Mesenteric fat pad (tissue), 1 donor: ENCODE measurements at places on chromosomes 2 and 18. TPM values are rescaled to one million over a fixed set of nuclear protein-coding genes. Genes with fewer than 3 reads are reported as not detected.

DNA sequence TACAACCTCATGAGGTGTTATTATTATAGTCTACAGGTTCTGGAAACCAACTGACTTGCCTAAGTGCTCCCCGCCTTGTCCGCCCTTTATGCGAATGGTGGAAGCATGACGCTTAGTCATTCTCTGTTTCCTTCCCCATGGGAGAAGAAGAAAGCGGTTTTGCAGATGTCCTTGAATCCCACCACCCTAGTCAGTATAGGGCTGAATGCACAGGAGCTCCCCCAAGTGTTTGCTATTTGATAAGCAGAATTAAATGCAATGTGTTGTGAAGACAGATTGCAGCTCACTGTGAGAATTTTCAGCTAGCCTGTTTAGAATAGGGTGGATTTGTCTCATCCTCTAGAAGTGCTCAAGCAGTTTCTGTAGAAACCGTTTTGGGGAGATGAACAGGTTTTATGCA is 652.0 kb downstream of the DCC start:
- DNase-seq: no peak

DNA sequence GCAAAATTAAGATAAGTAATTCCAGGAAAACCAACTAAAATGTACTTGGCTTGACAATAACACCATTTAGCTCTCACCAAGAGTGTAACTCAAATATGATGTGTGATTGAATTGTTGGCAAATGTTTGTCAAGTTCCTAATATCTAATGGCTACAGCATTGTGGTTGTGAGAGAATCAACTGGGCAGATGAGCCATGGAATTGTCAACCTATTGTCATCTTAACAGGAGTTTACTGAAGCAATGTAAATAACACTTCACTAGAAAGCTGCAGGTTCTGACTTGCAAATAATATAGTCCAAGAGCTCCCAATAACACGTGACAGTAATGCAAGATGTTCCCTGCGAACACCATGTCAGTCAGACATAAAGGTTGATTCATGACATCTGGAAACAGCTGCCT is 495.2 kb upstream of the MEIS1 start:
- DNase-seq: no peak

- no peak for DNase-seq
Measured at GRCh38 chr2:88575051-88575450, 52.2 kb downstream of the EIF2AK3 start.

GRCh38 chr2:234771176-234771575 is 180.6 kb upstream of the SH3BP4 start:
- DNase-seq: no peak

GRCh38 chr2:16638946-16639345 is 26.7 kb downstream of the CYRIA start:
- DNase-seq: no peak

DNA sequence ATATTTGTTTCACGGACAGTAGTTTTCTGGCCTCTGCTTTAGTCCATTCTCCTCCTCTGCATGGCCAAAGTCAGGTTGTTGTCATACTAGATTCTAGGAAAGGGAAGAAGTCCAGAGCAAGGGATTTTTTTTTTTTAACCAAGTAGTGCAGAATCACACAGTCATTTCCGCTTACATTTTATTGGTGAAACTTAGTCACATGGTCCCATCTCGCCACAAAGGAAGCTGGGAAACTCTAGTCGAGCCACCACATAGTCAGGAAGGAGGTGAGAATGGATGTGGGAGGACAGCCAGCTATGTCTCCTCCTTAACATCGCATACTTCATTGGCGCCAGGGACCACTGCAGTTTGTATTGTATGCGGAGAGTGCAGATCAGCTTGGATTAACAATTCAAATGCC is 10.4 kb downstream of the HRH4 start:
- DNase-seq: no peak

- no peak for DNase-seq
Measured at GRCh38 chr18:37483221-37483971, 82.2 kb downstream of the CELF4 start.

CCDC74B gene
- 0.64 TPM for total RNA-seq

RGPD4 gene
- total RNA-seq: not detected

GRCh38 chr2:207437136-207437523 is 92.6 kb upstream of the CREB1 start:
- DNase-seq: no peak

ARHGEF33 gene
- total RNA-seq: 0.35 TPM

C2orf81 gene
- total RNA-seq: 1.1 TPM

GRCh38 chr2:73640946-73641766 is 1.1 kb downstream of the NAT8 start:
- no peak for DNase-seq

PROKR1 gene
- total RNA-seq: 1.3 TPM

DNA sequence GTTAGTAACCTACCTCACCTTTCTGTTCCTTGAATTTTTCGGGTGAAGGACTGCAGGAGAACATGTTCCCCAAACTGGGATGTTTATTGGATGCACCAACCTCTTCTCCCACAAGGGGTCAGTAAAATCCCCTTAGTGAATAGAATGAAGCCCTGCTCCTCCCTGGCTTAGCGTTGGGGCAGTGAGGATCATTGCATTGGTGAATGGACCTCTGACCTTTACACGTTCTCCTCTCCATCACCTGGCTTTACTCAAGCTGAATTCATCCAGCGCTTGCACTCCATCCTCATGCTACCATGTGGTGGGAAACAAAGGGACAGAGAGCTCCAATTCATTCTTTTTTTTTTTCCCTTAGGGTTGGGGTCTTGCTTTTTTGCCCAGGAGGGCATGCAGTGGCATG is 157.2 kb downstream of the MIB1 start:
- no peak for DNase-seq

DNA sequence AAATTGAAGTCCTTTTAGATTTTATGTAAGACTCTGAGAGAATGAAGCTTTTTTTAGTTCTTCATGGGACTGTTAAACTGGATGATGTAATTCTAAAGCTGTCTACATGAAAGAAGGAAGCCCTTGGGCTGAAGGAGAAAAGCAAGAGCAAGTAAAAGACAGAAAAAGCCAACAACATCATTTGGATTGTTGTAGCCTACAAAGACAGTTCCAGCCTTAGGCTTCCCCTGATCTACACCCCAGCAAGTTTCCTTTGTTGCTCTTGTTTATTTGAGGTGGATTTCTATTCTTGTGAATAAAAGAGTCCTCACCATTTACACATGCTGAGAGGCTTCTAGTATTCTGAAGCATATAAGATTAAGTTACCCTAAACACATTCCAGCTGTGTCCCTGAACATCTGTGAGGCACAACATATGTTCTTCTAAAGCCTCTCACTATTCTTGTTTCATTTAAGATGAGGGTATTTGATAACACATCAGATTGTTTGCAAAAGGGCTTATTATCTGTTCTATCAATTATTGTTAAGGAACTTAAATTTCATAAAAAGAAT is 377.8 kb downstream of the LNPK start:
- DNase-seq: no peak

- no peak for DNase-seq
Measured at GRCh38 chr18:65429601-65430000, 321.2 kb upstream of the CDH7 start.
